Forelimb muscle (tissue), 1 donor: ENCODE measurements at places on chromosomes 7 and 10.
A peak's percentile ranks its signal among the peaks of the same experiment; 100 is the strongest.

- DNase-seq = no peak
Observed at GRCh38 chr7:130996205-130996832, 262.3 kb upstream of the KLF14 start.

DNA sequence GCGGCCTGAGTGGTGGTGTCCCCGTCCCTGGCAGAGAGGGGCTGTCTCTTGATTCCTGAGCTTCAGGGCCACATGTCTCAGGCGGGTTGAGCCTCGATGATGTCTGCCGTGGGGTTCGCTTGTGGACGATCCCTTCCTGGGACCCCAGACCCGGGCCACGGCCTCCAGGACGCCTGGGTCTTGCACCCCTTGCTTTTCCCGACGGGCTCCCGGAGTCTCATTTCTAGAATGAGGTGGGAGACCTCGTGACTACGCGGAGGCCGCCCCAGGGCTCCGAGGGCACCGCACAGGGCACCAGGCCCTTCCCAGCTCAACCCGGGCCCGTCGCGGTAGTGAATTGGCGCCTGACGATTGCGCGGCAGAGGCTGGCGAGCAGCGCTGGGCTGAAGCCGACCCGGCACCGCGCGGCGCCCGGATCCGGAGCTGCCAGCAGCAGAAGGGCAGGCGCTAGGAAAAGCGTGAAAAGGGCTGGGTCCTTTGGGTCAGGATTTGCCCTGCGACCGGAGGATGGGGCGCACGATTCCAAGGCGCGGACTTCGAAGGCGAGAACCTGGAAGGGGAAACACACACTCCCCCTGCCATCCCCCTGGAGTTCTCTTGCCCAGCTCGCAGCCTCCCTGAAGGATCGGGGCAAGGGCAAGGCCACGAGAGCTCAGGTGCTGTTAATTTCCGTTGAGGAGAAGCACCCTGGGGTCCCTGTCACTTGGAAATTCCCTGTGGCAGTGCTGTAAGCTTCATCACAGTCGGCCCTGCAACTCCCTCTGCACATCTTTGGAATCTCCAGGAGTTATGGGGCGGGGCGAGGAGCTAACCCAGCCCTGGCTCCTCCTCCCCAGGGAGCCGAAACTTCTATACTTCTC is 15.5 kb downstream of the TLX1 start:
- no peak for DNase-seq

DNA sequence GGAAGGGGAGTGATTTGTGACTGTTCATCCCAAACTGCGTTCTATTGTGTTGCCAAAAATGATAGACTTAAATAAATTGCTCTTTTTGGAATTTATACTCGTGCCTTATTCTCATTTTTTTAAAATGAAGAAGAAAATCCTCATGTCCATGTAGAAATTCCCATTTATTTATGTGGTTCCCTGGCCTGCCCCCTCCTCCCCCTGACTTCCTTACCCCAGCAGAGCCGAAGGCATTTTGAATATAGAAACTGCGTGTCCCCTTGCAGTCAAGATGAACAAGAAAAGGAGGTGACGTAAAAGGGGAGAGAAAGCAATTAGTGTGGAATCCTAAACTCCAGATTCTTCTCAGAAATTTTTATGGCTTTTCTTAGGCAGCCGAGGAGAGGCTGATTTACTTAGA is 126.1 kb downstream of the FAM204A start:
- no peak for DNase-seq

DNA sequence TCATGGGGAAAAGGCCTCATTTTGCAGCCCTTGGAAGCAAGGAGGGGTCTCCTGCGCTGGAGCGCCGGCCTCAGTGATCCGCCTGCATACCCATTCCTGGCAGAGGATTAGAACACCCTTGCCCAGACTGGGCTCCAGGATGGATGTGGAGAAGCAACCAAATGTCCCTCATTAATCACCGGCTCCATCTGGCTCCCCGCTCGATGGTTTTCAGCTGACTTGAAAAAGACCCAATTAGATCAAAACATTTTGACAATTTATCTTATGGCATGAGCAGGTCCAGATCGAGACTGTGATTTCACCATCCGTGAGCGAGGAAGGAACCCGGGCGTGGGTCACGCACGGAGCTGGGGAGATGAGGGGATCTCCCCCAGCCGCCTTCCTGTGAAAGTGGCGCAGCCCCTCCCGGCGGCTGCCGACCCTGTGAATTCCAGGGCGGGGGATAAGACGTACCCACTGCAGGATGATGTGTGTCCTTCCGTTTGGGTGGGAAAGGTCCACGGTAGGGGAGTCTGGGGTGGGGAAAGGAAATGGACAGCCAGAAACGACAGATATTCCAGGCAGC is 141.6 kb downstream of the EMX2 start:
- DNase-seq = no peak

DNA sequence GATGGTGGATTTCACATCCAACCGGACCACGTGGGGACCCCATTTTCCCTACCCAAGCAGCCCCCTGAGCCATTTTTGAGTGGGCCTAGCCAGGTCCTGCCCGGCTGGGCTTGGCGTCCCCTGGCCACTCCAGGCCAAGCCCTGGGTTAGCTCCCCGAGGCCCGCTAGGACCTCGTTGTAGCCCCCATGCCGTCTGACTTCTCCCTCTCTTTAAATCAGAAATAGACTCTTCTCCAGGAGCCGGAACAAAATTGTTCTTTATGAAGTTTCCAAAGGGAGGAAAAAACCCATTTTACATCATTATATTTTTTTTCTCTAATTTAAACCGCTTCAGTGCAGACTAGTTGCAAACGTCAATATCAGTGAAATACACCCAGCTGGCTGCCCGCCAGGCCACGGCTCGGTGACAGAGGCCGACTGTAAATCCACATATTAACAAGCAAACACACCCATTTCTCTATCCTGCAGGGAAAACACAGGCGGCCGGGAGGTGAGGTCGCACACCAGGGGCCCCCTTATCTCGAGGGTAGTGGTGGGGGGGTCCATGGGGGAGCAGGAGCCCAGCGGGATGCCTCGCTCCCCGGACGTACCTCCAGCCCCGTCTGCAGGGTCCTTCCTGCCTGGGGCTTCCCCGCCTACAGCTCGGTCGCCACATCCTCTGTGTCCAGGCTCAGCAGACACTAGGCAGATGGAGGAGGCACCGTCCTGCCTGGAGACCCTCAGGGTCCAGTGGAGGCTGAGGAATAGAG is 72.7 kb downstream of the ELFN1 start:
- DNase-seq = peak; percentile 34

DNA sequence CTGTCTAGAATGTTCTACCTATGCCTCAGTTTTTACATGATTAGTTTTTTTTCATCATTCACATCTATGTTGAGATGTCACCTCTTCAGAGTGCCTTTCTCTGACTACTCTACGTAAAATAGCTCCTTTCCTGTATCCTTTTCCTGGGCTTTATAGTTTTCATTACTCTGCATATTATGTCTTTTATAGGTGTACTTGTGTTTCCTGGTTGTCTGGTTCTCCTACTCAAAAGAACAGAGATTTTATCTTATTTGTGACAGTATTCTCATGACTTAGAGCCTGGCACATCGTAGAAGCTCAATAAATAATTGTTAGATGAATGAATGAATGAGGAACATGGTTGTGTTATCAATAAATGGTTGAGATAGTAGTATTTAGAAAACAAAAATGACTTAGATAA is 17.9 kb downstream of the STEAP1 start:
- no peak for DNase-seq

- no peak for DNase-seq
Observed at GRCh38 chr10:35368485-35369048, 32.3 kb downstream of the CCNY start.

DNA sequence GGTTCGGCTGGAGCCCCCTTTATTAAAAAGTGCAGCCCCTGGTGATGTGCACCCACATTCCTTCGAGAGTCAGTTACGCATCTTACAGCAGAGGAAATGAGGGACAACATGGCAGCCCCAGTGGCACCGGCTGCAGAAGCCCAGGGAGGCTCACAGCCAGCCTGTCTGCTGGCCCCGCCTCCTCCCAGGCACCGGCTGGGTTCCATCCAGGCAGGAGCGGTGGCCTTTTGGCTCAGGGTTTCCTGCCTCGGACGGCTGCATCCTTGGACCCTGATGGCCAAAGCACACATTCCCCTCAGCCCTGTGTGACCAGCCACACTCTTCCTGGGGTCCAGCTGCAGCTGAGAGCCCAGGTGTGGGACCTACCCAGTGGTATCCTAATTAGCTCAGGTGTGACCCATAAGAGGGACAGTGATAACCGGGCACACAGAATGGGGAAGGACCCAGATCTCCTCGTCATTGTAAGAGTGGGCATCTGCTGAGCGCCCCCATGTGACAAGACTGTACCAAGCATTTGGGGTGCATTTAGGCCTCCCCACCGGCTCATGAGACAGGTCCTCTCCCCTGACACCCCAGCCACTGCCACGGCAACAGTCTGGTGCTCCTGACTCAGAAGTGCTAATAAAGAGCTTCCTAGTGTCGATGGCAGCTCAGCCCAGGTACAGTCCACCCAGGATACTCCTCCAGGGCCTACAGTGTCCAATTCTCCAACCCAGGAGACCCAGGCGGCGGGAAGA is 63.3 kb upstream of the CHST15 start:
- no peak for DNase-seq

DNA sequence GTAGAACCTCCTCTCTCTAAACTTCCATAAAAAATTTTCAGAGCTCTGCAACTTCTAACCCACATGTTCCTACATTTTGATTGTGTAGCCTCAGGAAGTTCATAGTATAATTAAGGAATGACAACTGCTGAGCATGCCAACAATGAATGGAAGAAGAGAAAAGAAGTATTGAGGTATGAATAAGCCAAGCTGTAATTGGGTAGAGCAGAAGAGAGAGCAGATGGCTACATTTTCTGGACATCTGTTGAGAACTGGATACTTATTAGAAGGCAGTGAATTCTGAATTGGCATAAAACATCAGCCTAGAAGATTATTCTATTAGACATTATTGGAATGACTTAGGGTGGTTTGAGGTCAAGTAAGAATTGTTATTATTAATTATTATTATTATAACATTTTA is 728.3 kb upstream of the PHF14 start:
- no peak for DNase-seq

- DNase-seq = no peak
Observed at GRCh38 chr7:80847027-80847426, 71.8 kb downstream of the SEMA3C start.

- DNase-seq = no peak
Observed at GRCh38 chr7:104983076-104983577, 30.9 kb upstream of the KMT2E start.

DNA sequence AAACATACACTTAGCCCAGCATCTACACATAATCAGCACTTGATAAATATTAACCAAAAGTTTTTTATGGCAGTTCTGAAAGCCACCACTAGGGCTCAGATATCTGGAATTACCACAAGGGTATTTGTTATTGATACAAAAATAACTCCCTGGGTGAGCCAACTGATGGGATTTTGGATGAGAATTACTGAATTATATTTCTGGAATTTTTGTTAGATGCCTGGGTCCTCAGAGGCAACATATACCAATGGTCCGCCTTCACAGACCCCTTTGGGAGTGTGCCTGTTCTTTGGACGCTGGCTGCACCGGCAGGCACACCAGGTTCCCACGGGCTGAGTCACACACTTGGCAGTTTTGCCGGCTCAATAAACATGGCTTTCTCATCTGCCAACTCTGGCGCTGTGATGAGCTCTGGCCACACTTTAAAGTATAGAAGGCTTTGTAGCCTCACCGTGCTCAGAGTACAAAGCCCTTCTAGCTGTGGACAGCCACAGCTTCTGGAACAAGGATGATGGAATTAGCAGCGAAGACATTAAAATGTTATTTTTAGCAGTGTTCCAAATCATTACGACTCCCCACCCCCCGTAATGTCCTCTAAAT is 24.5 kb upstream of the EEPD1 start:
- no peak for DNase-seq

GRCh38 chr10:109647627-109648026 is 275.7 kb downstream of the XPNPEP1 start:
- DNase-seq = no peak

DNA sequence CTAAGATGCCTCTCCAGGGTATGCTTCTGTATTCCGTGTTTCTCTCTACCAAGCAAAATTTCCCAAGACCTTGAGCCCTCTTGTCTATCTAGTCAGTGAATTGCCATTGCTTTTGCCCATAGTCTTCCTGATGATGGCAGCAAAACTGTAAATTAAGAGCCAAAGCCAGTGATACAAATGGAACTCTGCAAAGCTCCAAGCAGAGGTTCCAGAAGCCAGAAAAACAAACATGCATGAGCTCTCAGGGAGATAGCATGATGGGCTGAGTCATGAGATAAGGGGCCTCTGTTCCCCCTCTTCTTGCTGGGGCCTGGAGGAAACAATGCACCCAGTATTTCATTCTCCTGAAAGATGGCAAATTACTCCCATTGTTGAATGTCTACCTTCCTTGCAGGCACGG is 24.7 kb downstream of the LSMEM1 start:
- no peak for DNase-seq
